ENCODE measurements at places on chromosomes 5 and 9.

- no peak for DNase-seq
Observed at GRCh38 chr5:79456890-79457583, 56.9 kb downstream of the HOMER1 start.

GRCh38 chr9:107894572-107895261 lies 405.1 kb upstream of the KLF4 start:
- DNase-seq, result no peak

DNA sequence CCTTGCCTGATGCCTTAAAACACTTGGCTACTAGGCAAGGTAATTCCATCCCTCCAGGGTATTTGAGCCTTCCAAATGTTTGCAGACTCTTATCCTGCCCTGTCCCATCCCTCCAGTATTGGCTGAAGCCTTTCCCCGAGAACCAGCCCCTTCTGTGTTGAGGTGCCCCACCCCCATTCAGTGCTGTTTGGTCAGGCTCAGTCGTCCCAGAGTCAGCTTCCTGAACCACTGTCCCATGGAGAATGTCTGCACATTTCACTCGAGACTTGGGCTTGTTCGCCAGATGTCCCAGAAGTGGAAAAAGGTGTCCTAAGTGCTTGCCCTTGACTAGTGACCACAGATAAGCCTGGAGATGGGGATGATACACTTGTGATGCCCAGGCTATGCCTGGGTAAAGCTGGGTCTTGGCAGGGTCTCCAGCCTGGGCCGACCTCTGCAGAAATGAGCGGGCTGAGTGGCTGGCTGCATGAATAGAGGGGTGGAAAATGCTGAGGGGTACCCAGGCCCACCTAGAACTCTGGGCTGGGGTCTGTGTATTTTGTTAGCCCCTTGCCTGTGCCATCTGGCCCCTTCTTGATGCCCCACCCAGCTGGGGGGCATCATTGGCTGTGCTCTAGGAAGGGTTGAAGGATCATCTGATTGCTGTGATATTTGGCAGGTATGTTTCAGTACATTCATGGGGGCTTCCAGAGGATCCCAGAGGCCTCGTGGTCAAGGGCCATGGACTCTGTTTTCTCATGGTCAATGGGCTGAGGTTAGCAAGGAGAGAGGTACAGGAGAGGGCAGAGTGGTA lies 178.4 kb downstream of the MACROH2A1 start:
- DNase-seq, result no peak

DNA sequence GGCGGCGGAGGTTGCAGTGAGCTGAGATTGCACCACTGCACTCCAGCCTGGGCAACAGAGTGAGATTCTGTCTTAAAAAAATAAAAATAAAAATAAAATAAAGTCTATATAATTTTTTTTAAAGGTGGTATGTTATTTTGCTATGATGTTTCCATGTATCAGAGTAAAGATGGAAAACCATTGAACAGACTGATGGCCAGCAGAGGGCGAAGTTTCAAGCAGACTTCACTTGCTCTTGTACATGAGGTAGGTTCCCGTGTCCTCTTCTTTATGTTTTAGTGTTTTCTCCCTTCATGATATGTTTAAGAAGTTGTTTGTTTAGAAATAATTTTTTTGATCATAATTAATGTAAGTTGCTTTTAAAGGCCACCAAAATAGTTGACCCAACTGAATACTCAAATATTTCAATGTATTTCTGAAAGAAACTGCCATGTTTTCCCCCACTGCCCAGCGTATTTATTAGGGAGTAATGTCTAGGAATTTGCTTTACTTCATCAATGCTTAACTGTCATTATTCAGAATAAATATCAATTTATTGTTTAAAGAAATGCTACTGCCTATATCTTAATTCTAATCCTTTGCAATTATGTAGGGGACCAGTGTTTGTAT lies 146.4 kb downstream of the HACD4 start:
- DNase-seq, result peak; percentile 47

DNA sequence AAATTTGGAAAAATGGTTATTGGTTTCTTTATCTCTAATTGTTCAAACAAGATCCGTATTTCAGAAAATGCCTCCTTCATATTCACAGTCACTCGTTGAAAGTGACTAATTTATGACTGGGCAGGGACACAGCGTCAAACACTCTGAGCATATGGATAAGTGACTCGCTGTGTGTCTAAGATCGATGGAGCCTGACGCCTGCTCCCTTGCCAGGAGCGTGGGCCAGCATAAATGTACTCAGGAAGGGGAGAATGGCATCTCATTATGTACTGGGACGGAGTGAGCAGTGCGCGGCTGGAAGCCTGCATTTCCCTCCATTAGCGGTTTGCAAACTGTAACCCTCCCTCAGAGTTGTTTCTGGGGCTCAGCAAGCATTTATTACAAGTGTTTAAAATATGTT lies 79.8 kb upstream of the CAST start:
- DNase-seq, result no peak

GRCh38 chr5:683551-684481 lies 9.3 kb downstream of the TPPP start:
- DNase-seq, result no peak

DNA sequence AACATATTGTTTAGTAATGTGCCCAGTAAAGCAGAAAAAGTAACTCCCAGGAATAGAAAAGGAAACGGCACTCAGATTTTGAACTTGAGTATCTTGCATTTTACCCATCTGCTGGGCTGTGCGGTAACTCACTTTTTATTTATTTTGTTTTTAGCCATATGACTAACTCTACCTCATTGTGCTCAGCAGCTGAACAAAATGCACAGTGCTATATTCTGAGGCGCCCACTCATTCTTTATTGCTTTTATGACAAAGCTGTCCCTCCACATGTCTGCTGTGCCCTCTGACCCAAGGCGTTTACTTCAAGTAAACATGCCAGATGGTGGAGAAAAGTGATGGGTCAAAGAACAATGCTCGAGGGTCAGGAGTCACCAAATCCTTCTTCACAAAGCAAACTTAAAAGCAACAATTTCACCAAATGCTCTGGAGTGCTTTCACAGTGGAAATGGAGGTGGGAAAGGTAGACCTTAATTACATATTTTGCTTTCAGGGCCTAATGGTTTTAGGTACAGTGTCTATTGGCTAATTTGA lies 215.2 kb upstream of the ELAVL2 start:
- DNase-seq, result no peak

- DNase-seq, result no peak
Observed at GRCh38 chr5:43110606-43111170, 10.0 kb upstream of the ZNF131 start.

DNA sequence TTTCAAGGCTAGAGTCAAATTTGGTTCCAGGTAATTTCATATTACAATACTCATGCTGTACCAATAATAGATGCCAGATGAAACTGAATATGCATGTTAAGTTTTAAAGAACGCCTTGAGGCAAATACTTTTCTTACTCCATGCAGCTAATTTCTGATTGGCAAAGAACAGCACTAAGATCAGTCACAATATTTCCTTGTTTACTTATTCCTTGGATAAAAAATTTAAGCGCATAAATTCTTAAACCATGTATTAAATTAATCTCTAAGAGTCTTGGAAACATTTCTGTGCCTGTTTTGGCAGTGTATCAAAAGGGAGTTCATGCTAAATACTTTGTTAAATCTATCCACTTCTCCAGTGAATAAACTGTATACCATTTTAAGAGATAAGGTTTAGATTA lies 173.5 kb downstream of the SLC12A2 start:
- DNase-seq, result no peak

DNA sequence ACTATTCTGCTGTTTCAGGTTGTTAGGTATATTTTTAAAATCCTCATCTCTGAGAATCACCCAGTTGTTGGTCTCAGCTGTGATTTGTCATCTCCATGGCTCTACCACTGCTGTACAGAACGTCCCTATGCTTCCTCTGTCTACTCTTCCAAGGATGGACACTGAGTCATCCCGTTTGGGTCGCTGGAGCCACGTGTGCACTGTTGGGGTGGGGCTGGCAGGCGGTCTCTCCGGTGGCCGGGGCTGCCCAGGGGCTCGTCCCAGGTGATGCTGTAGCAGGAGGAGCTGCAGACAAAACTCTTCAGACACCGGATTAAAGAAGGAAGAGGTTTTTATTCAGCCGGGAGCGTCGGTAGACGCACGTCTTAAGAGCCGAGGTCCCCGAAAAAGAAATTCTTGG lies 16.9 kb downstream of the LCN9 start:
- DNase-seq, result no peak

DNA sequence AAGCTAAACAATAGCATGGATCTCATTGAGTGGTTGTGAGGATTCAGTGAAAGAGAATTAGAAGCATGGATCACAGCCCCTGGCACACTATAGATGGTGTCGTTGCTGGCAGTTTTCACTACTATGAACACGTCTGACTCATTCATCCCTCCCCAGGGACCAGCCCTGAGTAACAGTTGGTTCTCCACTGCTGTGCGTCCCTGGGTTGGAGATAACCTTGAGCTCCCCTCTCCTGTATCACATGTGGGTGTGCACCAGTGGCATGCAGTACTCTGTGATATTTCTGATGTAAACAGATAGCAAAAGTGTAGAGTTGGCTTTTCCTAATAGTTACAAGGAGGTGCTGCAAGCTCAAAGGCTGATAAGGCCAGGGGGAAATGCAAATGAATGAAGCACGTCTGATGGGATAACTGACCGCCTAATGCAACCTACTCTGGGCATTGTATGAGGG lies 8.8 kb upstream of the LCP2 start:
- DNase-seq, result no peak

DNA sequence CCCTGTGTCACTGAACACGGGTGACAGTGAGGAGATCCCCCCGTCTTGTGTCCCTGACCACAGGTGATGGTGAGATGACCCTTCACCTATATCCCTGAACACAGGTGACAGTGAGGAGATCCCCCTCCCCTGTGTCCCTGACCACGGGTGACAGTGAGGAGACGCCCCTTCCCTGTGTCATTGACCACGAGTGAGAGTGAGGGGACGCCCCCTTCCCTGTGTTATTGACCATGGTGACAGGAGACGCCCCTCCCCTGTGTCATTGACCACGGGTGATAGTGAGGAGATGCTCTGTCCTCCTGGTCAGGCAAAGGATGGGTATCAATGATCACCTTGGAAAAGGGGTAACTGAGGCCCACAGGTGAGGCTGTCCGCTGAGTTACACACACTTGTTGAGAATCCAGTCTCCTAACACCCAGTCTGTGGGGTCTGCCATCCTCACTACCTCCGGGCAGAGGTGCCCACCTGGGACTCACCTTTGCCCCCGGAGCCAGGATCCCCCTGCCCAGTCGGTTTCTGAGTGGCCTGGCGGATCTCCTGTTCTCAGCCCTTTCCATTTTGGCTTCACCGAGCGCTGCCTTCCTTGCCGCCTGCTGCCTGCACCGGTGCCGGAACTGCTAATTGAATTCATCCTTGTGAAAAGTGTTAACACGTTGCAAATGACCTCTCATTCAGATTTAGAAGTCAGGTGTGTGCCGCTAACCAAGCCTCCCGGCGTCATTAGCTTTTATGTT lies 68.2 kb upstream of the BARHL1 start:
- DNase-seq, result no peak

DNA sequence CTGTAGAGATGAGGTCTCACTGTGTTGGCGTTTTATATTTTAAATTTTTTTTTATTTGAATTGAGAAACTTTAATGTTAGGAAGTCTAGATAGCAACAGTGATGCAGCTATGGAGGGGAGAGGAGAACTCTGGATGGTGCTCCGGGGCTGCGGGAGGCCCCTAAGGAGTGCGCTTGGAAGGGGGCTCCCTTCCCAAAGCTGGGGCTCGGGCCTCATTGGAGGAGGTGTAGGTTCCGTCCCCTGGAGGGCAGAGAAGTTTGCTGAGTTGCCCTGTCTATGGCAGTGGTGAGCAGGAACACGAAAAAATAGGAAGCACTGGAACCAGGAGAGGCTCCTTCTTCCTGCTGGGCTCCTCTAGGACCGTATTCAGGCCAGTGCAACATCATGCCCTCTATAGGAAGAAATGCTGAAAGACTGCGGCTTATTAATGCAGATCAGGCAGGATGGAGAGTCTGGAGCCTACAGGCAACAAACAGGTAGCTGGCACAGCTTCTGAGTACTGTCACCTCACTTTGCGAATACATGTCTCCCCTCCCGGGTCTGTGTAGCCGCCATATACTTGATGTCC lies 16.1 kb downstream of the AHRR start:
- DNase-seq, result no peak

- DNase-seq, result no peak
Observed at GRCh38 chr5:105977163-105977562, 1693.6 kb downstream of the EFNA5 start.

GRCh38 chr9:87533271-87533670 lies 35.6 kb downstream of the DAPK1 start:
- no peak for DNase-seq

DNA sequence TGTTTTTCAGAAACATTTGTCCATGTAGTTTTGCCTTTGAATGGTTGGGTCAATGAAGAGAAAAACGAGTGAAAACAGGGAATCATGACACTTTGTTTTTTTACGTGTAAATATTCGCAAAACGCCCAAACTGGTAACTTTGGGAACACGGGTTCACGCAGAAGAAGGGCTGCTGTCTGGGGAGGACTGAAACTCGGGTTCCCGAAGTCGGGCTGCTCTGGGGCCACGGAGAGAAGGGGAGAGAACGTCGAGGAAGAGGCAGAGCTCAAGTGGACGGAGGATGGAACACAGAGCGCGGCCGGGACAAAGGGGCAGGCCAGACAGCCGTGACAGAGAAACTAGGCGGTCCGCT lies 478 bp upstream of the SETD9 start:
- DNase-seq, result no peak

DNA sequence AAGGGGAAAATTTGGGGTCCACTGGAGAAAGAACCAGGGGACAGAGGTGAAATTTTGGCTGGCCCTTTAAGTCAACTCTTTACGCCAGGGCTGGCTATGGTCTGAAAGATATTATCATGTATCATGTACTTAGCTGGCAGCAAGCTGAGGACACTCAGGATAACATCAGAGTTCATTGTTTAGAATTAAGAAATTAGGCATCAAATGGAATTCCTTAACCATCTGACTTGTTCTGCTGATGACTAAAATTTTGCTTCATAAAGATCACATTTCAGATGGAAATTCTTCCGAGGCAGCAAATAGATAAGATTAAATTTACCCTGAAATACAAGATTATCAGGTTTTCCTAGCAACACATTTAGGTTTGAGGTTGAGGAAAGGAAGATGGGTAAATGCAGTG lies 269.4 kb upstream of the KLF9 start:
- DNase-seq, result no peak

DNA sequence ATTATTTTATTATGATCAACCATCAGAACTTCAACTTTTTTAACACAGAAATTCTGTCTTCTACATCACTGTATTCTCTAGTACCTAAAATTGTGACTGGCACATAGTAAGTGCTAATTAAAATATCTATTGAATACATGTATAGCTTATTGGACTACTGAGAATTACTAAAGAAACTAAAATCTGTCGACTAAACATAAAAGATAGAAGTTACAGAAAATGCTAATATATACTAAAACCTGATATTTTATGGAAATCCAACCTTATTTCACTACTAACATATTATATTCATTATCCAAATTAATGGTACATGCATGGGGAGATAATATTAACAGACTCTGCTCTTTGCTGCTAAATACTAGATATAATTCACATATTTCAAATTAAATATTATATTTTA lies 153.6 kb downstream of the DTWD2 start:
- DNase-seq, result no peak

DNA sequence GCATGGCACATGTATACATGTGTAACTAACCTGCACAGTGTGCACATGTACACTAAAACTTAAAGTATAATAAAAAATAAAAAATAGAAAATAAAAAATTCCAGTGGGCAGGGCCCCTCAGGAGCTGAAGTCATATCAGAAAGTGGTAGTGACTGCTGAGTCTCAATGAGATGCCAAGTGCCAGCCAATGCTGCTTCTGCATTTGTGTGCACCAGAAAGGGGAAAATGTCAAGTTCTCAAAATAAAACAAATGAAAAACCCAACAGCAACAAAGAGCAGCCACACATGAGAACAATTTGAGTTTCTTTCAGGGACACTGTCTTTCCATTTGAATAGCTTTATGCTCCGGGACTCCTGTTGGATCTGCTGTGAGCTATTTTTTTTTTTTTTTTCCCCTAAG lies 117.2 kb upstream of the CCDC112 start:
- no peak for DNase-seq

All from stimulated activated CD4-positive, alpha-beta T cell treated with anti-CD3 and anti-CD28 coated beads, Interleukin-1b, Interleukin-23, amount 100 ng/mL, for 1 hour (primary cell).